ENCODE measurements at places on chromosomes 7 and 10.

DNA sequence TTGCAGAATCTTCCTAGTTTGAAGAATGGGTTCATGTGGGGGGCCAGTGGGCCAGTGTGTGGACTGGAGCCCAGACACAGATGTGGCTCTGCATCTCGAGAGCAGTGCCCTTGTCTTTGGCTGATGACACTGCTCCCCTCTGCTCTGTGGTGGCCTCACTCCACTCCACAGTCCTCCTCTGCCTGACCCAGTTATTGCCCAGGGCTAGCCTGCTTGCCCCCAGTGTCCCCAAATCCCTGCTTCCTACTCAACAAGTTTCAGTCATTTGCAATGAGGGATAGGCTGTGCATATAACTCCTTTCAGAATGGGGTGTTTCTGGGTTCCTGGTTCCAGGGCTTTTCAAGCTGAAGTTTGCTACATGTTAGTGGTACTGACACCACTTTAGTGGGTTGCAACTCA lies 177.5 kb downstream of the SNX10 start:
- DNase-seq, result no peak

DNA sequence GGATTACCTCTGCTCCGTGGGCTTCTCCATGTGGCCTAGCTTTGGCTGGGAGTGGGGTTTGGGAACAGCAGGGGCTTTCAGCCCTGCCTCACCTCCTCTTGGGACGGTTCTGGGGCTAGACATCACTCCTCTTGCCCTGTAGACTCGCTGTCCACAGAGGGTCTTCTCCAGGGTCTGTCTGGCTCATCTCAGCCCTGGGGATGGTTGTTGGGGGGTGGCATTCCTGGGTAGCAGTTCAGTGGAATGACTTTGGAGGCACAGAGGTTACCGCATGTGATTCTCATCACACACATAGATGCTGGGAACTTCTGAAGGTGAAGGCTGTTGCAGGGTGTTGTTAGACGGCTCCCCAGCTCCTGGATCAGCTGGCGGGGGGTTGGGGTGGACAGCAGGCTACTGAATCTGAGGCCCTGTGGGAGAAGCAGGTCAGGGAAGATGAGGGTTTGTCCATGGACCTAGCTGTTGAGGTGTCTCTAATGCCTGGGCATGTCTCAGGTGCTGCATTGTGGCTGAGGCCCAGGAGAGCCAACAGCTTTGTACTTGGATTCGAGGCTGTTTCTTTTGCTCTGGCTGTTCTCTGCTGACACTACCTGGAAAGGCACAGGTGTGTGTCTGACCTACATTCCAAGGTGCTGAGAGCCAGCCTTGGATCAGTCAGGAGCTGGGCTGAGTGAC lies 23.8 kb downstream of the RAMP3 start:
- peak; percentile 23 for DNase-seq

- DNase-seq, result no peak
These were observed 24.4 kb downstream of the GSDME start for GRCh38 chr7:24732646-24733413.

DNA sequence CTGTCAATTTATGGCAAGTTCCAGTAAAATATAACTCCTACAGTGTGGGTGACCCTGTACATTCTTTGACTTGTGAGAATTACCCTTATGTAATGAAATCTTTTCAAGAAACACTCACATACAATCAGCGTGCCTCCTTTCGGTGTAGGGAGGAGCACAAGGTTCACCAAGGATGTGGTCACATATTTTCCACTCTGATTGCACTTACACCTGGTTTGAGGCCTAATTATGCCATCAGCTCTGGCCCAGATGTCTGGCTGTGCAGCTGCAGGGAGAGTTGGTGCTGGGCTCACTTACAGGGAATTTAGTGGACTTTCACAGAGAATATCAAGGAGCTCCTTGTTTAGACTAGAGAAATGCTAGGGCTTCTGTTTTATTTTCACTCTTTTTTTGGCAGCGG lies 146.0 kb upstream of the STEAP4 start:
- no peak for DNase-seq

DNA sequence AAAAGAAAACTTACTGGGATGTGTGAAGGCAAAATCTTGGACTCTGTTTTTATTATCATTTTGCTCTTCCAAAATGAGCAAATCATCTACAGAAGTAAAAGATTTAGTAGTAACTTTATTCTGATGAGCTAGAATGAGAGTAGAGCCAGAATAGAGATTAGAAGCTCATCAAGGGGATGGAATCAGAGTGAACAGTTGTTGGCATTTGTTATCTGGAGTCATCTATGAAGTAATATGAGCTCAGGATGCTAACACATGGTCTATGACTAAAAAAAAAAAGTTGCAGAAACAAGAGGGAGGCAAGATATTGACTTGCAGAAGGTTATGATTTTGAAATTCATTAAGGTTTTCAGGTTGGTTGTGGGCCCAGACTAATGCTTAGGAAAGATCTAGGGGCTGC lies 409.1 kb upstream of the ETV1 start:
- DNase-seq, result no peak

GRCh38 chr7:11294218-11294617 lies 320.5 kb downstream of the PHF14 start:
- DNase-seq, result no peak

DNA sequence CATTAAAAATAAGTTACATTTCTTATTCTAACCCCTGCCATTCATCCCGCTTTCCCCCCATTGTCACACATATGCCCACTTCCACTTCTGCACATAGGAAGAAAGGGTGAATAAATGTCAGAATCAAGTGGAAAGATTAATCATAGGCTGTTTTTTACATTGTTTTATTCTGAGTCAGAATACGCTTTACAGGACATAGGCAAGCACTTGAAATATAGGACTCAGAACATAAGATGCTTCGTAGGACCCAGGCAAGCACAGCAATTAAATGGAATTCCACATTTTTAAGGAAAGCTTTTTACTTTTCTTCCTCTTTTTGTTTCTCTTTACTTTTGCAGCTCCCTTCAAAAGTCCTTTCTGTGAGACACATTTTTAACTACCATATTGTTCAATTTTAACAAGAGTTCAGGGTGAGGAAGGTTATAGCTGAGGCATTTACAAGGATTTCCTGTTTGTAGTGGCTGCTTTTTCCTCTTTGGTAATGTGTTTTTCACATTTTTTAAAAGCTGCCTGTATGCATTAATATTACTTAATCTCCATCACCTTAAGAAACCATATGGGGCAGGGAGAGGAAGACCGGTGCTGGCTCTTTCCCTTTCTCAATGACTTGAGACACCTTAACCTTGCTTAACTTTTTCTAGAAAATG lies 130.0 kb downstream of the TES start:
- DNase-seq, result peak; percentile 27

DNA sequence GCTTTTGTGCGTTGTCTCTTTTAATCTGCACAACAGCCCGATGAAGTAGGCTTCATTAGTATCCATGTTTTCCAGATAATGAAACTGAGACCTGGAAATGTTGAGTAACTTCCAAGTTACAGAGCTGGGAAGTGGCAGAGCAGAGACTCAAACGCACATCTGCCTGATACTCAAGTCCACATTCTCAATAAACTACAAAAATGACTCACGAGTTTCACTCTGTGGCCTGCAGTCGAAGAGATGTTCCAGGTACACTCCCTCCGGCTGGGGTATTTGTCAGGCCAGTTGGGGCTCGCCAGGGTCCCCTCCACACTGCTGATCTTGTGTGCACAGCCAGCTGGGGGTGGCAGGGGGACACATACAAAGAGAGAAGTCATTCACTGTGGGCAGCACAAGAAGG lies 17.7 kb upstream of the OPALIN start:
- no peak for DNase-seq

DNA sequence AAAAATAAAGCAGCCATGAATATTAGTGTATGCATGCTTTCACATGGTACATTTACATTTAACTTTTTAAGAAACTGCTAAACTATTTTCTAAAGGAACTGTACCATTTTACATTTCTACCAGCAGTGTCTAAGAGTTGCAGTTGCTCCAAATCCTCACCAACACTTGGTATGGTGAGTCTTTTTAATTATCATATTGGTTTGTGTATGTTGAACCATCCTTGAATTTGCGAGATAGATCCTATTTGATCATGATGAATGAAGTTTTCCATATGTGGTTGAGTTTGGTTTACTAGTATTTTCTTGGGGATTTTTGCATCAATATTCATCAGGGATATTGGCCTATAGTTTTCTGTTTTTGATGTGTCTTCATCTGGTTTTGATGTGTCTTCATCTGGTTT lies 1057.2 kb downstream of the LRMDA start:
- no peak for DNase-seq

GRCh38 chr7:2777898-2778535 lies 66.1 kb downstream of the GNA12 start:
- DNase-seq, result no peak

DNA sequence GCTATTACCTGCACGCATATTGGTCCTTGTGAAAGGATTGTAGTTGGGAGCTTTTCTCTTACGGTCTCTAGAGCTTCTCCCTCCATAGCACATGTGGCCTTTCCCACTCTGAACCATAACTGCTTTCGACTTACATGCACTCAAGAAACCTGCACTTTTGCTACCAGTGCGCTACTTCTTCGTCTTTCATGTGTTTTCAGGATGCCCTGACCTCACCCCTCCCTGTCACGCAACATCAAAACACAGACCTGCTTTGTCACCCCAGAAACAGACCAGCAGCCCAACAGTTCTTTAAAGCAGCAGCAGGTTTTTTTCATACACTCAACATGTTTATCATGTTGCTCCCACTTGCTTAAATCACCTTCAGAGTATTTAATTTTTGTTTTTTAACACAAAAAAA lies 243.5 kb upstream of the TCF7L2 start:
- no peak for DNase-seq

DNA sequence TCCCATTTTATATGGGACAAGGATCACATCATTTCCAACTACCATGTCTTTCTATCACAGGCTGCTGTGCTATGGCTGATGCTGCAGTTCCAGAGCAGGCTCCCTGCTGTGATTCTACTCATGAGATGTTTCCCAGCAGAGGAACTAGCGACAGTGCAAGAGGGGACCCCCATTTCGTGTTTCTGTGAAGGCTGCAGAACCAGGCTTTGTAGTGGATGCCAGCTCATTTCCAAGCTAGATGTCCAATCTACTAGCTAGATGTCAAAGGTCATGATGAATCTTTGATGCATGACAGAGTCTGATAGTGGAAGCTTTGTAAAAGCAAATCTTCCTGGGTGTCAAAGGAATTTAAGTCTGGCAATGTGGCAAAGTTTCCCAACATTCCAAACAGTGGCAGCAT lies 21.2 kb upstream of the MYO3A start:
- no peak for DNase-seq

- DNase-seq, result no peak
These were observed 18.4 kb upstream of the EXOC6 start for GRCh38 chr10:92829786-92830377.

DNA sequence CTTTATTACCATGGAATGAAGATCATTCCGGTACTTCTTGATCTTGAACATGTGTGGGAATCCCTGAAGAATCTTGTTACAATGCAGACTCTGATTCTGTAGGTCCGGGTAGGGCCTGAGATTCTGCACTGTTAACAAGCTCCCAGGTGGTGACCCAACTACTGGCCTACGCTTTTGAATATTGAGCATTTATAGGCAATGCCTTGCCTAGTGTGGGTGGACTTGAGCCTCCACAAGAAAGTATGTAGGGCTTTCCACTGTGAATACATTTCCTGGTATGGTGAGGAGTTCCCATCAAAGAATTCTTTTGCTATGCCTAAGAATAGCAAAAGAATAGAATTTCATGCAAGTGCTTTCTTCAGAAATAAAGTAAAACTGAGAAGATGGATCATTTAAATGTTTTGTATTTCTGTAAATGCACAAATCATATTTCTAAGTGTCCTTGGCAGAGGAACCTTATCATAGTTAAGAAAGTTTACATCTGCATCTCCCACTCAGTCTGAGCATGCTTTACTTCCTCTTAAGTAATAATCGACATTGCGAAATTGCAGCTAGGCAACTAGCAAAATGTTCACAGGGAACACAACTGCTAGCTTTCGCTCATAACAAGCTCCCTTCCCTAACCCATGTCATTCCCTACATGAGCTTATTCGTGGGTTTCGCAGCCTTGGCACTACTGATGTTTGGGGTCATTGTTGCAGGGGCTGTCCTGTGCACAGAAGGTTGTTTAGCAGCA lies 71.4 kb downstream of the AHR start:
- no peak for DNase-seq

DNA sequence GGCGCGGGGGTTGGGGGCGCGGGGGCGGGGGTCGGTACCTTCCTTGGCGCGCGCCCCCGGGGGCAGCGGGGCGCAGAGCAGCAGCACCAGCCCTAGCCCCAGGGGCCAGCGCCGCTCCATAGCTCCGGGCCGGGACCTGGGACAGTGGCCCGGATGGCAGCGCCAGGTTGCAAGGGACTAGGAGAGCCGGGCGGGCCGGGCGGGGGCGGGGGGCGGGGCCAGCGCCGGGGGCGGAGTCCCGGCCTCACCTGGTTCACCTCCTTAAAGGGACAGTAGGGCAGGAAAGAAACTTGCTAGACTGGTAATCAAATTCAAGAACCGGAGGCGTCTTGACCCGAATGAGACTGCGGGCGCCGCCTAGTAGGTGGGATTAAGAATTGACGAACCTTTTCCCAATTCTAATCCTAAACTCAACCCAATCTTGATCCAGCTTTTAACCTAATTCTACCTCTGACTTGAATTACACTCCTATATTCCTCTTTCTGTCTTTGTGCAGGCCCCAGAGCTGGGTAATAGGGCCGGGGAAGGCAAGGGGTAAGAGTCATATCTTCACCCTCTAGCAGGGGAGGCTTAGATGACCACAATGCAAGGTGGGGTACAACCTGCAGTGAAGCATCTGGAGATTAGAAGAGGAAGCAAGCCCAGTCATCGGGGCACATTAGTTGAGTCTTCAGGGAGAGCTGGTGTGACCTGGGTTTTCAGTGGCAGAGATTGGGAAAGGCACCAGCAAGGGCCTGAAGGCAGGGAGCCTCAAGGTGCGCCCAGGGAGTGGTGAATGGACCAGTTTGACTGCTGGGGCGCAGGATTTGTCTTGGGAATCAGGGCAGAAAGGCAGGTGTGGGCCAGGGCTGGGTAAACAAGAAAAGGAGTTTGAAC lies at the start of gene EPHA1:
Gene EPHA1 (minus strand): TSS at position 171 of the 876 bp plus-strand sequence. CDS start 51 bp downstream, at position 120.
- no peak for DNase-seq

- DNase-seq, result no peak
These were observed 121.6 kb downstream of the KCND2 start for GRCh38 chr7:120394595-120394994.

Data from SJSA1 (cell line).